ENCODE measurements at places on chromosomes 2 and 18.

DNA sequence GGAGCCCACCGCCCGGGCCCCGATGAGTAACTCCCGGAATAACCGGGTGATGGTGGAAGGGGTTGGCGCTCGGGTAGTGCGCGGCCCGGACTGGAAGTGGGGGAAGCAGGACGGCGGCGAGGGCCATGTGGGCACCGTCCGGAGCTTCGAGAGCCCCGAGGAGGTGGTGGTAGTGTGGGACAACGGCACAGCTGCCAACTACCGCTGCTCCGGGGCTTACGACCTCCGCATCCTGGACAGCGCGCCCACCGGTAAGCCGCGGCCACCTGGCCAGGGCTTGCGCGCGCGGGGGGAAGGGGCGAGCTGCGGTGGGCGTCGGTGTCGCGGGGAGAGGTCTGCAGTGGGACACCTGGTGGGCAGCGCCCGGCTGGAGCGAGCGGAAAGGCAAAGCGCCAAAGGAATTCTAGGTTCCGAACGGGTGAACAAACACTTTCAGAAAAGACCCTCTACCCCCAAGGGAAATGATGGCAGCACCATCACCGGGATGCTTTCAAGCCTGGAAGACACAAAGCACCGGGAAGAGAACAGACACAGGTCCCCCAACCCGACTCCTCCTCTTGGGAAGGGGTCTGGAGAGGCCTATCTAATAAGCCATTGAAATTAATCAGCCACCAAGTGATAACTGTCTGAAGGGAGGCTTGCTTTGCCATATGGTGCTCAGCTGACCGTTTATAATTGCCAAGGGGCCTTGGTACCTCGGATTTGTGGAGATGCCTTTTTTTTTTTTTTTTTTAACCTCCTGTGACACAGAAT is 1.1 kb downstream of the MIB1 start:
- DNase-seq, result peak; percentile 39

- DNase-seq, result no peak
These were observed 82.5 kb upstream of the STPG4 start for GRCh38 chr2:47237375-47238334.

DNA sequence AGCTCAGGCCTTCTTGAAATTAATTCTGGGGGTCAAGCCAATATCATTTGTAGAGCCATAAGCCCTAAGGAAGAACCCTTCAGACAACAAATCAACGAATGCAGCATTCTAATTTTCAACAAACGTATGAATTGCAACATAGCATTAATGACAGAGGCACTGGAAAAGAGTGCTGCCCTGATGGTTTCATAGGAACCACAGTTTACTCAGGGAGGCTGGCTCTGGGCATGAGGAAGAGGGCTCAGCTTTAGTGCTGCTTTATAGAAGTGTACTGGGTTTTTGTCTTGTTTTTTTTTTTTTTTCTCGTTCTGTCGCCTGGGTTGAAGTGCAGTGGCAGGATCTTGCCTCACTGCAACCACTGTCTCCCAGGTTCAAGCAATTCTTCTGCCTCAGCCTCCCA is 36.1 kb upstream of the CAB39 start:
- no peak for DNase-seq

DNA sequence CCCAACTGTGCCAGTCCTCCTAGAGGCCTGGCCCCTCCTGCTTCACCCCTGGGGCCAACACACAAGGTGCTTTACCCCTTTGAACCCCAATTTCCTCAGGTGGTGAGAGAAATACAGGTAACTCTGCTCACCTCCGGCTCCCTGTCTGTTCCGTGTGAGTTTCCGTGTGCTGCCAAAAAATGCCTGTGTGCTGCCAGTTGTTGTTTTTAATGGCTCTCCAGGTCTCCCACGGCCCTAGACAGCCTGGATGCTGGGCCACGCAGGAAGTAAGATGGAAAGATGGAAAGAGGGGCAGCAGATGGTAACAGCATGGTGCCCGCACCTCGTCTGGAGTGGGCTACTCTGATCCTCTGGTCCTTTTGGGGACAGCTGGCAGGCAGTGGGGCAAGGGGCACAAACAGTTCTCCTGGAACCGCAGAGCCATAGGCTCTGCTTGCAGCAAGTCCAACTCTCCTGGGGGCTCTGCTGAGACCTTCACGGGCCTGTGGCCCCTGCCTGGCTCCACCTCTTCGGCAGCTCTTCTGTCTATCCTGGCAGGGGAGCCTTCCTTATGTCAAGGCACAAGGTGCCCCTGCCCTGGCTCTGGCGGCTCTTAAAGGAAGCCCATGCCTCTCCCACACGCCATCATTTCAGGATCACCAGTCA is 4.3 kb upstream of the ARHGEF4 start:
- no peak for DNase-seq

GRCh38 chr18:23331091-23331920 is 121.8 kb upstream of the RIOK3 start:
- no peak for DNase-seq

DNA sequence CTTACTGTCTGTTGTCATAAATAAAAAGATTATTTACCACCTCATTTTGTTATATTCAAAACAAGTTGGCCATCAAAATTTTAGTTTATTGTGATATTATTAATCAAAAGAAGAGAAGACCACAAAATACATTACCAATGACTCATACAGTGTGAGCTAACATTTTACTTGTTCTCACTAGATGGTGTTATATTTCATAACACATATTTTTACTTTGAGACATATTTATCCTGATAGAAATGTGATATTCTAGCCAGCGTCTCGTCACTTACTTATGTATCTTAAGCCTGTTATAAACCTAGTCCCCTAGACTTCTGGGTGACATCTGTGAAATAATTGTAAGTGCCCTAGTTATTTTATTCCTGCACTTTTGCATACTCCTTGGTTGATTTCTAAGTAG is 263.2 kb downstream of the CDH7 start:
- DNase-seq, result no peak

DNA sequence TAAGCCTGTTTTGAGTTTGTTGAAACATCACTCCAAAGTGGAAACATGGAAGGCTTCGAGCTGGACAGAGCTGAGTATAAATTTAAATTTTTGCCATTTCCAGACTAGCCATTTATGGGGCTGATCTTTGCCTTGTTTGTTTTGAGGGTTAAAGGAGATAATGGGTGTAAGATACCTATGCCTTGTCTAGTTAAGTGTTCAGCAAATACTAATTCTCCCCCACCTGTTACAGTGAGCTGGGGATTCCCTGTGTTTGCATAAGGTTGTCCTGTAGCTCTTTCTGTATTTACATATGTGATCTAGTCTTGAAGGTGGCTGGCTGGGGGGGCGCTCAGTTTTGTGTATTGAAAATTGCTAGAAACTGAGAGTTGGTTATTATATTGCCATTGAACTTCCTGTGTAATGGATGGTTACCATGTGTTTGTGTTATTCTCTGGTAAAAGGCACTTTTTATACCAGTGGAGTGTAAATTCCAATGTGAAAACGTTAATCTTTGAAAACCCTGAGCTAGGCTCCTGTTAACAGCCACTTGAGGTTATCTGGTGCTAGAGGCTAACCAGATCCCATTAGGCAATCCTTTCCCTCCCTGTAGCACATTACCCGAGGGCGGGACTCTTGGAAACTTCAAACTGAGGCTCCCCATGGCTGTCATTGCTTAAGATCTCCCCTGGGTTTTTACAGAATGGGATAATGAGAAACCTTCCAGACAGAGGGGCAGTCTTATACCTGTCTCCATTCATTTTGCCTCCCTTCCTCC is 26.7 kb downstream of the TANC1 start:
- DNase-seq, result no peak

- DNase-seq, result no peak
These were observed 35.9 kb downstream of the EPC2 start for GRCh38 chr2:148680462-148680861.

DNA sequence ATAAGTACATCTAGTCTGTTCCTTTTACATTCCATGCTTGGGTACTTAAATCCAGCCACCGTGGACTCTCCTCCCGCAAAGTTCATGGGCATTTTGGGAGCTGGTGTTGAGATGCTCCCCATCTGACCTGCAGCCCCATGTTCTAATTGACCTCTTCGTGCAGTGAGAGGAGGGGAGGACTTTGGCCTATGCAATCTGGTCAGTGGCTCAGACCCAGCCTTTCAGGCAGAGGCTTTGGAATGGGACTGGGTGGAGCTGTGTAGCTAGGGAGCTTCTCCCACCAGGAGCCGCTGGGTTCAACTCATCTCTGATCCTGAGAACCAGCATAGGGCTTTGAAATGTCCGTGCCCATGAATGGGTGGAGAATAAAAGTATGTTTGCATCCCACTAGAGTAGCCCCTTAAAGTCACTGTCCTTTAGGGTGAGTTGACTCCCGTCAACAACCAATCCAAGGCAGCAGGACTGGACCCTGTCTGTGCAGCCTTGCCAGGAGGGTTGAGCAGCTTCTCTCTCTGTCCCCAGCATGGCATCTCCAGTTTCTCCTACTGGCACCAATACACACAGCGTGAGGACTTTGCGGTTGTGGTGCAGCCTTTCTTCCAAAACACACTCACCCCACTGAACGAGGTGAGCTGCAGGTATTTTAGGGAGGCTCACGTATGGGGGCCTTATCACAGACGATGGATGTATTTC is 120.0 kb upstream of the PPP1CB start:
- no peak for DNase-seq

DNA sequence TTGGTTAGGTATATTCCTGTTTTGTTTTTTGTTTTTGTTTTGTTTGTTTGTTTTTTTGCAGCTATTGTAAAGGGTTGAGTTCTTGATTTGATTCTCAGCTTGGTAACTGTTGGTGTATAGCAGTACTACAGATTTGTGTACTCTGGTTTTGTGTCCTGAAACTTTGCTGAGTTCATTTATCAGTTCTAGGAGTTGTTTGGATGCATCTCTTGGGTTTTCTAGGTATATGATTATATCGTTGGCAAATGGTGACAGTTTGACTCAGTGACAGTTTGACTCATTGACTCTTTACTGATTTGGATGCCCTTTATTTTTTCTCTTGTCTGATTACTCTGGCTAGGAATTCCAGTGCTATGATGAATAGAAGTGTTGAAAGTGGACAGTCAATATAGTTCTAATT is 53.7 kb downstream of the APLF start:
- no peak for DNase-seq

GRCh38 chr2:217527590-217528202 is 475.1 kb downstream of the TNS1 start:
- no peak for DNase-seq

DNA sequence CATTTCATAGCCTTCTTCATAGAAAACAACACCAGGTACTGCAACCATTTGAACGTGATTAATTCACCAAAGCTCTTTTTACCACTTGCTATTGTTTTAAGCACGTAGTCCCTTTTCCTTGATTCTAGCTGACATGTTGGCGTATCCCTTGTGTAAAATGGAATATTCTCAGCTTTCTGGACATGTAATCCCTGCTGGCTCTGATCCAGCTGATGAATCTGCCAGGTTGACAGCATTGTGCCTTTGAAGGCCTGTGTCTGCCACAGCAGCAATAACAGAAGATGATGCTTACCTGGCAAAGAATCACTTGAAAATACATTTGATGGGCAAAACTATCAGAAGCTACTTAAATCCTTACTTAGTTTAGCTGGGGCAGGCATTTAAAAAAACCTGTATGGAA is 81.0 kb upstream of the CCDC150 start:
- DNase-seq, result no peak

DNA sequence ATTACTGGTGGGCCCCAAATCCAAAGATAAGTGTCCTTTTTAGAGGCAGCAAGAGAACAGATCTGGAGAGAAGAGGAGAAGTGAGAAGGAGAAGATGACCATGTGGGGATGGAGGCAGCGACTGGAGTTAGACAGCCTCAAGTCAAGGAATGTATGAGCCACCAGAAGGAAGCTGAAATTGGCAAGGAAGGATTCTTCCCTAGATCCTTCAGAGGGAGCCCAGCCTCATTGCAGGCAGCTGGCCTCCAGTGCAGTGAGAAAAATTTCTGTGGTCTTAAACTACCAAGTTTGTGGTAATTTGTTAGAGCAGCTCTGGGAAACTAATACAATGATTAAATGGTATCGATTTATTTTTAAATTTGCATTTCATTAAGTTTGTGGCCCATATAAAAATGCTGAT is 167.9 kb downstream of the NCKAP5 start:
- DNase-seq, result no peak

Data from KBM-7 (cell line).